ENCODE measurements at places on chromosomes 5 and 9. TPM values are rescaled to one million over a fixed set of nuclear protein-coding genes. Genes with fewer than 3 reads are reported as not detected.

GRCh38 chr5:157328277-157328912, 62.5 kb downstream of the CYFIP2 start:
- no peak overlapping the region for H3K4me3 ChIP-seq
- no peaks in the 10 kb centered on the region for H3K4me1 ChIP-seq
- H3K27me3 ChIP-seq = no peaks in the 10 kb centered on the region
- peak; percentile 90 for DNase-seq
- peaks cover 33% of the 10 kb centered on the region for H3K36me3 ChIP-seq

GRCh38 chr5:149273237-149273636, 1.6 kb downstream of the AFAP1L1 start:
- no peaks in the 10 kb centered on the region for H3K27me3 ChIP-seq
- DNase-seq = no peak
- no peaks in the 10 kb centered on the region for H3K36me3 ChIP-seq
- H3K4me1 ChIP-seq = peaks cover 14% of the 10 kb centered on the region
- no peak overlapping the region for H3K27ac ChIP-seq

GRCh38 chr5:133340002-133340755, 272.2 kb downstream of the FSTL4 start:
- no peak for DNase-seq
- H3K4me1 ChIP-seq = no peaks in the 10 kb centered on the region
- no peaks in the 10 kb centered on the region for H3K27me3 ChIP-seq
- H3K4me3 ChIP-seq = no peak overlapping the region
- no peak overlapping the region for H3K27ac ChIP-seq

GRCh38 chr9:117247266-117247665, 167.6 kb downstream of the ASTN2 start:
- H3K36me3 ChIP-seq = peaks cover 4% of the 10 kb centered on the region
- H3K27ac ChIP-seq = no peak overlapping the region
- DNase-seq = peak; percentile 50
- no peaks in the 10 kb centered on the region for H3K4me1 ChIP-seq

Gene SLC6A7
- not detected for total RNA-seq

Gene C5orf22
- 19.6 TPM for total RNA-seq

Gene OSTF1
- 18.3 TPM for total RNA-seq

Gene CNTRL
- total RNA-seq = 11.6 TPM

Gene LECT2
- not detected for total RNA-seq
